ENCODE measurements at places on chromosomes 13 and 19.

GRCh38 chr13:52366291-52366690 is 39.7 kb downstream of the THSD1 start:
- no peak for DNase-seq

GRCh38 chr13:43431290-43431716 is 355.5 kb downstream of the ENOX1 start:
- DNase-seq = no peak

GRCh38 chr13:22074403-22074802 is 403.5 kb downstream of the FGF9 start:
- DNase-seq = no peak

DNA sequence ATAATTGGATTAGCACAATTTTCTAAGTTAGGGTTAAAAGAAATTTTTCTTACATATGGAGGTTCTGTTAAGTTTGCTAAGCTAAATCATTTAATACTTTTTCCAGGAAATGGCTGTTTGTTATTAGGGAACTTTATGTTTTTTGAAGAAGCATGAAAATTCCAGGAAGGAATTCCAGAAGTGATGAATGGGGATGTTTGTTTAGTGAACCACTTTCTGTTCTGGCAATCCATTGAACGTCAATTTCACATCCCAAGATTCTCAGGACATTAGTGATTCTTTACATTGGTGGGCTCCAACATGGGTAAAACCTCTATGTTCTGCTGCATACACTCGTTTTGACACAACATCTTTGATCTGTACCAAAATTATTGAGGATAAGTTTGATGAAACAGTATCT is 534.4 kb downstream of the IRS2 start:
- no peak for DNase-seq

DNA sequence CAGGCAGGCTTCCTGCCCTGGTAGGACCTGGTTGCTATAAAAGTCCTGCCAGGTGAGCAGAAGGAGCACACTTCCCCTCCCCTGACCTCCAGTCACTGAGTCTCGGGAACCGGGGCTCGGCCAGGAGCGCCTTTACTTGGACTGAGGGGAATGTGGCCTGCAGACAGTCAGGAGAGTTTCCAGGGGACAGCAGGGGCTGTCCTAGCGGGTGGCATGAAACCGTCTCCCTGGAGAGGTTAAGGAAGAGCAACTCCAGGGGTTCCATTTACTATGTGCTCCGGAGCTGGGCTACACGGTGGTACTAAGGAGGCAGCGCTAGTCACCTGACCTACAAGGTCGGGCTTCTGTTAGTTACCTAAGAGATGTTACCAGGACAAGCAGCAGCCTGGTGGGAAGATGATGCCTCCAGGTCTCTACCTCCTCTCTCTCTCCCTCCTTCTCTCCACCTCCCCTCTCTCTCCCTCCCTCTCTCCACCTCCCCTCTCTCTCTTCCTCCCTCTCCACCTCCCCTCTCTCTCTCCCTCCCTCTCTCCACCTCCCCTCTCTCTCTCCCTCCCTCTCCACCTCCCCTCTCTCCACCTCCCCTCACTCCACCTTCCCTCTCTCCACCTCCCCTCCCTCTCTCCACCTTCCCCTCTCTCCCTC is 4.1 kb upstream of the CNOT3 start:
- no peak for DNase-seq

DNA sequence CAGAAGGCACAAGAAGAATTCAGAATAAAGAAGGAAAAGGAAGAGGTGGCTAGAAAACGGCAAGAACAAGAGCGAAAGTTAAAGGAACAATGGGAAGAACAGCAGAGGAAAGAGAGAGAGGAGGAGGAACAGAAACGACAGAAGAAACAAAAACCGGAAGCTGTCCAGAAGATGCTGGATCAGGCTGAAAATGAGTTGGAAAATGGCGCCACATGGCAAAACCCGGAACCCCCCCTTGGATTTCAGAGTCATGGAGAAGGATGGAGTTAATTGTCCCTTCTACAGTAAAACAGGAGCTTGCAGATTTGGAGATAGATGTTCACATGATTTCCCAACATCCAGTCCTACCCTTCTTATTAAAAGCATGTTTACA is 6.7 kb downstream of the CD209 start:
- no peak for DNase-seq

DNA sequence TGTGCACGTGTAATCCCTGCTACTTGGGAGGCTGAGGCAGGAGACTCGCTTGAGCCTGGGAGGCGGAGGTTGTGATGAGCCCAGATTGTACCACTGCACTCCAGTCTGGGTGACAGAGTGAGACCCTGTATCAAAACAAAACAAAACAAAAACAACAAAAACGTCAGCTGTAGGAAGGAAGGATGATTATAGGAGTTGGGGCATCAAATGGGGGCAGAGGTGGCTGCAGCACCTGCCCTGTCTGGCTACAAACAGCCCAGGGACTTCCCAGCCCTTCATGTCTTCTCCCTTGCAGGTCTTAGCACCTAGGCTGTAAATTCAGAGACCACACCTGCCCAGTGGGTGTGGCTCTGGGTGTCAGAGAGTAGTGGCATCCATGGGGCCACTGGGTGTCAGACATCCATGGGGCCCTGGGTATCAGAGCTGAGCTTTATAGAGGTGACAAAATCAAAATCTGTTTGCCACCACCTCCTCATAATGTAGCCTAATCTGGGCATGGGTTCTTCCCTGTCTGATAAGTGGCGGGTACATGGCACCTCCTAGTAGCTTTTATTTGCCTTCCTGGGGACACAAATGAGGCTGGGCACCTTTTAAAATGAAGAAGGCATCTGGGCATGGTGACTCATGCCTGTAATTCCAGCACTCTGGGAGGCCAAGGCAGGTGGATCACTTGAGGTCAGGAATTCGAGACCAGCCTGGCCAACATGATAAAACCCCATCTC is 4.7 kb upstream of the B3GNT3 start:
- no peak for DNase-seq

- no peak for DNase-seq
Observed at GRCh38 chr19:13929340-13929739, 8.9 kb downstream of the PODNL1 start.

DNA sequence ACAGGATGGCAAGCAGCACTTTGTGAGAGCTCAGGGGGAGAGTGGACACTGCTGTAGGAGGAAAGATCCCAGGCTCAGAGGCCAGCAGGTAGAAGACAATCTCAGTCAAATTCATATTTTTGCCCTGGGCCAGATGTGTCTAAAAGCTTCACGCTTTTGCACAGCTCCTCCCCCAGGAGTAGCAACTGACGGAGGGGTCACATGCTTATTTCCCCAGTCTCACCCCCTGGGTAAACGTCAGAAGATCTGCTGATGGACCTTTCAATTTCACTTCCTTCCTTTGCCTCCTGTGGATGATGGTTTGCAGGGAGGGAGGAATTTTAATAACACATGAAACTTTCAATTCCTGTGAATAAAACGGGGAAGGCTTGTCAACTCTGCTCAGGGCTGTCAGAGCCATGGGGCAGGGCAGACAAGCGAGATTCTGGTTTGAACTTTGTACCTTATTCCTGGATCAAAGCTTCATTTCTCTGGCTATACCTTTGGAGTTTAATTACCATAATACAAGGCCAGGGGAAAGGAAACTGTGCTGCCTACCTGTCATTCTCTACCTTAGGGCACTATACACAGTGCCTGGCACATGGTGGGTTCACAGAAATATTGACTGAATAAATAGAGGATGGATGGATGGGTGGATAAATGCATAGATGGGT is 41.0 kb downstream of the POU4F1 start:
- no peak for DNase-seq

- no peak for DNase-seq
Observed at GRCh38 chr13:67086260-67086659, 143.9 kb downstream of the PCDH9 start.

GRCh38 chr13:92849381-92849780 is 377.2 kb upstream of the GPC6 start:
- DNase-seq = no peak

DNA sequence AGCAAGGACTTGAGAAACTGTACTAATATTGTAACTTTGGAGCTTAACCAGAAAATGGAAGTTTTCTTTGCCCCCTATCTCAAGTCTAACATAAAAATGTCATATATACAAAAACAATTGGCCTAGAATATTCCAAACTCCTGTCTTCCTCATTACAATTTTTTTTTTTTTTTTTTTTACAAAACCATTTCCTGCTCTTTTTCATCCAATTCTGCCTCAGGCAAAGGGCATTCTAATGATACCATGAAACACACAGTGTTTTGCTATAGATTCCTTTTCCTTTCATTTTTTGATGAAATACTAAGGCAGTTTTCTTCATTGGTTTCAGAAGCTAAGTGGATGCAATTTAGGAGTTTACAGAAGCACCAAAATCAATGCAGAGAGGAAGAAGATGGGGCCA is 119.7 kb downstream of the LHFPL6 start:
- no peak for DNase-seq

DNA sequence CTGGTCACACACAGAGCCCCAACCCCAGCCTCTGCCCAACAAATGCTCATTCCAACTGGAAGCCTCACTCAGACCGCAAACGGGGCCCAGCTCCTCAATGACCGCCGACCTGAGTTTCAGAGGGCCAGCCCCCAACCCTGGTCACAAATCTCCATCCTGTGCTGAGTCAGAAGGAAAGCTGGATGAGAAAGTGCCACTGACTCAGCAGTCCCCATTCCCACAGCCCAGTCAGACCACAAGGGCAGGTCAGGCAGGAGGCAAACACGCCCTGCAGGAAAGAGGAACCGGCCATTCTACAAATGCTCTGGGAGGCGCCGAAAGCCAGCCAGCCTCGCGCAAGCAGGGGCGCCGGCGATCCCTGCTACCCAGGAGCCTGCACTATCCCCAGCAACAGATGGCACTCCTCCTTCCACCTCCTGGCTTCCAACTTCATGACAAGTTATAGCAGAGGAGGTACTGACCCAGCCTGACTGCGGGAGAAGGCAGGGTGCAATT is 14.1 kb upstream of the PRKD2 start:
- DNase-seq = no peak

DNA sequence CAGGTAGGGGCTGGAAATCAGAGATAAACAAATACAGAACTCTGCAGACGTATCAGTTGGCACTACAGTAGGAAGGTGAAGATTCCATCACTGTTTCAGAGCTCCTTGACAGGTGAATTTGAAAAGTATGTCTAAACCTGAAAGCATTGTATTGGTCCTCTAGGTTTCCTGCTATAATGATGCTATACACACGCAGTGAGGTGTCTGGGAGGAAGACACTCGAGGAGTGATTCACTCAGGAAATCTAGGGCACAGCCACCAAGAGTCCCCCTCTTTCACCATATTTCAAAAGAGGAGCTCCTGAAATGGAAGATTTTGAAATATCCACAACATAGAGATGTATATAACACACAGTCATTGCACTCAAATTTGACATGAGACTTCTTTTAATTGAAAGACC is 331.0 kb upstream of the DACH1 start:
- DNase-seq = no peak

DNA sequence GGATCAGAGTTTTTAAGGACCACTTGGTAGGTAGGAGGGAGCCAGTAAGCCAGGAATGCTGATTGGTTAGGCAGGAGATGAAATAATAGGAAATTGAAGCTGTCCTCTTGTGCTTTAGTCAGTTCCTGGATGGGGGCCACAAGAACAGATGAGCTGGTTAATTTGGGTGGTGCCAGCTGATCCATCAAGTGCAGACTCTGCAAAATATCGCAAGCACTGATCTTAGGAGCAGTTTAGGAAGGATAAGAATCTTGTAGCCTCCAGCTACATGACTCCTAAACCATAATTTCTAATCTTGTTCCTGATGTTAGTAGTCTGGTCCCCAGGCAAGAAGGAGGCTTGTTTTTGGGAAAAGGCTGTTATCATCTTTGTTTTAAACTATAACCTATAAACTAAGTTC is 117.9 kb upstream of the GPR12 start:
- no peak for DNase-seq

GRCh38 chr19:8302357-8302691 is 5.8 kb downstream of the CD320 start:
- peak; percentile 58 for DNase-seq

GRCh38 chr19:10975374-10976130 is 14.7 kb downstream of the SMARCA4 start:
- peak; percentile 64 for DNase-seq

- DNase-seq = no peak
Observed at GRCh38 chr19:35665604-35666003, 713 bp upstream of the UPK1A start.

- DNase-seq = no peak
Observed at GRCh38 chr19:50909240-50910070, 1.7 kb downstream of the KLK4 start.

DNA sequence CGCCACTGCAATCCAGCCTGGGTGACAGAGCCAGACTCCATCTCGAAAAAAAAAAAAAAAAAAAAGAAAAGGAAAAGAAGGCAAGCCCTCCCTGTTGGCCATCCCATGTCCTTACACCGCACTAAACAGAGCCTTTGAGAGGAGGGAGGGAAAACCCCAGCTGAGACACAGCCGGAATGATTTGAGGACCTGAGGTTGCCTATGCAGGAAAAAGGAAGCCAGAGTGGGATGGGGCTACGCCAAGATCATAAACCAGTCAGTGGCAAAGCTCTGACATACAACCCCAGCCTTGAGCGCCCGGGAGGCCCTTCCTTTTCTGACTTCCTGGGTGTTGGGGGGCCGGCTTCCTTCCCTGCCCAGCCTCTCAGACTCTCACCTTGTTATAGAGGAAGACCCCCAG is 12.5 kb upstream of the CHERP start:
- DNase-seq = no peak

DNA sequence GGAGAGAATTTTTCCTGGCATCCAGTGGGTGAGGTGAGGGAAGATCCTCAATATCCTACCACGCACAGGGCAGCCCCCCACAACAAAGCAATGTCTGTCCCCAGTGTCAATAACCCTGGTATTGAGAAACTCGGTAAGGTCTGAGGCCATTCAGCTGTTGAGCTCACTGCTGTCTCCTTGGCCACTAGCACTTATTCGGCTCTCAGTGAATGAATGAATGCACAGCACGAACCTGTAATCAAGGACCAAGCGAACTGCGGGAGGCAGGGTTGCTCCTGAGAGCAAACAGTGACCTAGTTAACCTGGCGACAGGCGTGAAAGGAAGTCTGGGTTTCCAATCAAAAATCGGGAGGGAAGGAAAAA is 640 bp downstream of the ZSCAN5A start:
- DNase-seq = no peak

DNA sequence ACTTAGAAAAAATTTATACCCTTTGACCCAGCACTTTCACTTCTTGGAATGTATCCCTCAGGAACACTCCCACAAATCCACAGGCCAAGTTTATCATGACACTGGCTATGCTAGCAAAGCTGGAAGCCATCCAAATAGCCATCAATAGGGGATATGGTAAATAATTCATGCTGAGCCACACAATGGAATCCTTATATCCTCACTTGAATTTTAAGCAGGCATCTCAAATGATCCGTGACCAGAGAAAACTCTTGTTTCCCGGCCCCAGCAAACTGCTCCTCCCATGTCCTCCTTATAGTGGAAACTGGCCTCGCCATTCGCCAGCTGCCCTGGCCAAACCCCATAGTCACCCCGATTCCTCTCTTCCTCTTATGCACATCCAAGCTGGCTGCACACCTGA is 37.6 kb downstream of the GRIK5 start:
- DNase-seq = no peak

GRCh38 chr13:91247768-91248167 is 99.7 kb upstream of the MIR17HG start:
- DNase-seq = no peak

DNA sequence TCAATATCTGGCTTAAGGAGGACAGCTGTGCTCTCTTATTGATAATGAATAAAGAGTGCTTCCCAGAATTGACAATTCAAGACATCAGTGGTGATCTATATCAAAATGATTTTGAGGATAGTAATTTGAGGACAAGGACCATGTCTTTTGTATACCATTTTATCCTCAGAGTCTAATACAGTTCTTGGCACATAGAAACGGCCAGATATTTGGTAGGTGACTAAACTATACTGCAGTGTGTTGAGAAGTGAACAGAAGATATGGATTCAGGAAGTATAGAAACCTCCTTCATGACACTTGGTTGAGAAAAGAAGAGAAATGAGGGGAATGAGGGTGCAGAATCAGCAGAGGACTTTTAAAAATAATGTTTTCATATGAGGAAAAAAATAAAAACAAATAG is 16.1 kb upstream of the LMO7 start:
- DNase-seq = no peak
